ENCODE measurements at places on chromosomes 13 and 19.

DNA sequence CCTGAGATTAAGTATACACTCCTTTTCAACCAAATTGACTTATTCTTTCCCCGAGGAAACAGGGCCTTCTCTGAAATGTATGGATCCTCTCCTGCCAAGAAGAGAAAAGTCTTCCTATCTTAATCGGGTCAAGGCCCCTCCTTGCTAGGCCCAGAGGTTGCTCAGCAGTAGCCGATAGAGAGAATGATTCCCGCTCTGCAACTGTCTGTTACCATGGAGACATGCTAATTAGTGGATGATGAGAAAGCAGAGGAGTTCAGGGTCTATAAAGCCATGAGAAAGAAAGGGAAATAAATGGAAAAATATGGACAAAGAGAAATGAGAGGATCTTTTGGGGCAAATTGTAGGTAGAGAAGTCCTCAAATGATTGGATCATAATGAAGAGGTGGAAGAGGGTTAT is 103.5 kb downstream of the POU4F1 start:
- DNase-seq, result no peak

- no peak for DNase-seq
Measured at GRCh38 chr13:37306778-37307544, 201.5 kb upstream of the CSNK1A1L start.

DNA sequence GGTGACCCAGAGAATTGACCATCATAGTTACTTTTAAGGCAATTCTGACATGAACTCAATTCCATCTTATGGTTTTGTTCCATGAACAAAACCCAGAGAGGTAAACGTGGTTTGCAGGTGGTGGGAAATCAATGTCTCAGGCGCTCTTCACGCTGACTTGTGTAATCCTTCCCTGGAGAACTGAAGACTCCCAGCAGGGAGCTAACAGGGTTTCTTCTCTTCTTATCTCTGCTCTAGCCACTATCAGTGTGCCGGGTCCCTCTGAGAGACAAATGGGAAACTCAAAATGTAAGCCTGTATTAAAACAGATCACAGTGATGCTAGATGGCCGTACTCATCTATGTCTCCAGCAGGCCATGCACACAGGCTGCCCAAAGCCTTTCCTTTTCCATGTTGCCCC is 57.6 kb upstream of the ARGLU1 start:
- DNase-seq, result no peak

GRCh38 chr19:27657271-27658051 is 1555.5 kb downstream of the UQCRFS1 start:
- no peak for DNase-seq

- DNase-seq, result no peak
Measured at GRCh38 chr19:32458500-32459123, 53.0 kb downstream of the DPY19L3 start.

- DNase-seq, result no peak
Measured at GRCh38 chr13:44046428-44046827, 166.7 kb downstream of the LACC1 start.

DNA sequence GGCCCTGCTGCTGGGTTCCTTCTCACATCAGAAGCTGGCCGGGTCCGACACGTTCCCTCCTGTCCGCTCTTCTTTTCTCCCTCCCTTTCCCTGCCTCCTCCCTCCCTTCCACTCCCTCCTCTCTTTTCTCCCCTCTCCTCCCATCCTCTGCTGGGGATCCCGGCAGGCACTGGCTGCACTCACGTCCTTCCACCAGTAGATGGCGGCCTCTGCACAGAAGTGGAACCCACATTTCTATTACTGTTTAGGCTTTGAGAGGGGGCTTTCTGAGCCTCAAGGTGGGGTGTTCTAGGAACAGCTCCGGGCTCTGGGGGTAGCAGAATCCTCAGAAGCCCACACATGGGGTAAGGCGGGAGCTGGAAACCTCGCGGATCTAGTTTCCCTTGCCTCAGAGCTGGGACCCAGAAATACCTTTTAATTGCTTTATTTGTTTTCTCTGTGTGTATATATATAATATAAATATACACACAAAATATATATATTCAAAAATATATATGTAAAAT is 294.2 kb downstream of the ZNF536 start:
- peak; percentile 86 for DNase-seq

DNA sequence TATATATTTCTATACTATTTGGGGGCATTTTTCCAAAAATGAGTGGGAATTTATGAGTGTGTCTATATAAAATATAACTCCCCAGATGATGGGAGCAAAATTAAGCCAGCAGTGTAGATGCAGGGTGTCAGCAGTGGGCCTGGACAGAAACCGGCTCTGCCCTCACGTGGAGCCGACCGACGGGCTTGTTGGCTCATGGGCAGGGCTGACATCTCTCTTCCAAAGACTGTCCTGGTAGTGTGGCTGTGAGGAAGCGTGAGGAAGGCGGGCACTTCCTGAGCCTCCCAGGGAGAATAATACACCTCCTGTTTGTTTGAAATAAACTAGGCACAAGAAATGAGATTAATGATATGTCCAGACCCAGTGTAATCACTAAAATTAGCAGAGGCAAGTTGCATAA is 206.5 kb downstream of the TEX29 start:
- DNase-seq, result no peak

DNA sequence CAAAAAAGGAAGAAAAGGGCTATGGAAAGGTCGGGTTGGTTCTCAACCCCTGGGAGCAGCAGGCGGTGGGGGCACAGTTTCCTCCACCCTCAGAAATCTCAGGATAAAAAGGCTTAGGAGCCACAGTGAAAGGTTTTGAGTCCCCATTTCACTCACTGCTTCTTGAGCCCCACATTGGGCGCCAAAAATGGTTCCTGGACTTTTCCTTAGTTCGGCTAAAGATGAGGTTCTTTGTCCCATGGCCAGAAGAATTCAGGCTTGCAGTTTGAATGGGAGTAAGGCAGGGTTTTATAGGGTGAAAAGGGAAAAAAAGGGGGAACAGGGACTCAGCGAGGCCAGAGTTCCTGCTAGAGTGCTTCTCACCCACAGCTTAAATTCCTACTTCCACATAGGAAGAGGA is 179.5 kb downstream of the GGACT start:
- DNase-seq, result no peak

DNA sequence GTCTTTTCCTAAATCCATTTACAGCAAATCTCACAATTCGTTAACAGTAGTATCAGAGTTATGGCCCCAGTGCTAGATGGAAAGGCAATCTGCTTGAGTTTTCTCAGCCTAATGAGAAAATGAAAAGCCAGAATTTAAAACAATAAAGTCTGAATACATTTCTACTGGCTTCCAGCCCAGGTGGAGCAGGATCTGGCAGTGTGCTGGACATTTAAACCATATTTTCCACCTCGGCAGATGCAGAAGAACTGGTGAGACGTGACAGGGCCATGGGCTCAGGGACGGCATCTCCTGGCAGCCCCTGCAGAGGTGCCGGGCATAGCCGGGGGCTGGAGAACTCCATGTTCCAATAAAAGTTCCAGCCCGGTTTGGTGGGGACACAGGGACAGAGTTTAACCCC is 7.1 kb downstream of the SMIM7 start:
- DNase-seq, result no peak

DNA sequence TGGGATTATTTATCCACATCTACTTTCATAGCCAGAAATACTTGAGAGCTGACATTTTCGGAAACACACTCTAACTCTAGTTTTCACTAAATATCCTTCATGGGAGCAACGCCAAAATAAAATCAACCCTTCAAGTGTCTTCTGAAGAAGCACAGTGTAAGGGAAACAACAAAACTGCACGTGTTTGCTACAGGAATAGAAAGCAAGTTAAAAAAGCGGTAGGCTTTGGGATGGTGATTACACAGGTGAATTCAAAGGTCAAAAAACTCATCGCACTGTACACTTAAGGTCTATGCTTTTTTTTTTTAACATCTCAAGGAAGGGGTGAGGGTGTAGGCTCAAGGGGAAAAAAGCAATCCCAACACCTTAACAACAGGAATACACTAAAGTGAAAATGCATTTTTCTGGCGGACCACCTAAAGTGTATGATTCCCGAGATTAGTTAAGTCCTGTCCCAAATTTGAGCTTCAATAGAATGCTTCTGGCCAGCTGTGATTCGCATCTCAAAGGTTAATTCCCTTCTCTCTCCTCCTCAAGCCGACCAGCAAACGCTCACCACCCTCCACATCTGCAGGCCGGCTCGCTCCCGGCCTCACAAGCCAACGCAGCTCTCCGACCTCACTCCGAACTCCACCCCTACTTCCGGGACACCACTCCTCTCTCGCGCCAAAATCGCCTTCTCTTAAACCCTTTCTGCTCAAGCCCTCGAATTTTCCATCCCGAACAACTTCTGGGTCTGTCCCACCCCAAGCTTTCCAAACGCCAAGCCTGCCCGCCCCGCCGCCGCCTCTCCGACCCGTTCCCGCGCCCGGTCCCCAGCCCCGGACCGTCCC is 1.1 kb downstream of the ARGLU1 start:
- DNase-seq, result peak; percentile 53

- DNase-seq, result no peak
Measured at GRCh38 chr13:92827503-92827902, 399.1 kb upstream of the GPC6 start.

GRCh38 chr13:114123448-114123847 is 9.0 kb downstream of the RASA3 start:
- DNase-seq, result no peak

DNA sequence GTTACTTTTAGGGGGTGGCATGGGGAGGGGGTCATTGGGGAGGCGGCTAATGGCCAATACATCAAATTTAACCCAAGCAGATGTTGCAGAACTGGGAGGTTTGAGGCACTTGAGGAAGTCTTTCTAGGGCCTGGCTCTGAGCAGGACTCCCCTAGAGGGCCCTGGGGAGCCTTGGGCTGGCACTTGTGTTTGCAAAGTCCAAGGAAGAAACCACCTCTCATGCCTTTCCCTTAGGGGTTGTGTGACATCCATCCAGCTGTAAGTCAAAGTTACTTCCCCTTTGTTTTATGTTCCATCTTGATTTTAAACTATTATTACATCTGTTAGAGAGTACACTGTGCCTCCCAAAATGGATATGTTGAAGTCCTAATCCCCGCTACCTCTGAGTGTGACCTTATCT is 159.9 kb downstream of the KATNAL1 start:
- DNase-seq, result no peak

- DNase-seq, result no peak
Measured at GRCh38 chr13:99295488-99296252, 11.5 kb downstream of the GPR183 start.

DNA sequence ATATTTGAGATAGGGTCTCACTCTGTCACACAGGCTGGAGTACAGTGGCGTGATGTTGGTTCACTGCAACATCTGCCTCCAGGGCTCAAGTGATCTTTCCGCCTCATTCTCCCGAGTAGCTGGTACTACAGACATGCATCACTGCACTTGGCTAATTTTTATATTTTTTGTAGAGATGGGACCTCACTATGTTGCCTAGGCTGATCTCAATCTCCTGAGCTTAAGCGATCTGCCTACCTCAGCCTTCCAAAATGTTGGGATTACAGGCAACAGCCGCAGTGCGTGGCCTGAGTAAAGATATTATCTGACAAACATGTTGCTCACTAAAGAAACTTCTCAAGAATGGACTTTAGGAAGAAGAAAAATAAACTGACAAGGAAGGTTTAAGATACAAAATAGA is 125.4 kb upstream of the ABCC4 start:
- DNase-seq, result no peak

GRCh38 chr19:14517446-14517839 is 754 bp downstream of the DNAJB1 start:
- DNase-seq, result no peak

DNA sequence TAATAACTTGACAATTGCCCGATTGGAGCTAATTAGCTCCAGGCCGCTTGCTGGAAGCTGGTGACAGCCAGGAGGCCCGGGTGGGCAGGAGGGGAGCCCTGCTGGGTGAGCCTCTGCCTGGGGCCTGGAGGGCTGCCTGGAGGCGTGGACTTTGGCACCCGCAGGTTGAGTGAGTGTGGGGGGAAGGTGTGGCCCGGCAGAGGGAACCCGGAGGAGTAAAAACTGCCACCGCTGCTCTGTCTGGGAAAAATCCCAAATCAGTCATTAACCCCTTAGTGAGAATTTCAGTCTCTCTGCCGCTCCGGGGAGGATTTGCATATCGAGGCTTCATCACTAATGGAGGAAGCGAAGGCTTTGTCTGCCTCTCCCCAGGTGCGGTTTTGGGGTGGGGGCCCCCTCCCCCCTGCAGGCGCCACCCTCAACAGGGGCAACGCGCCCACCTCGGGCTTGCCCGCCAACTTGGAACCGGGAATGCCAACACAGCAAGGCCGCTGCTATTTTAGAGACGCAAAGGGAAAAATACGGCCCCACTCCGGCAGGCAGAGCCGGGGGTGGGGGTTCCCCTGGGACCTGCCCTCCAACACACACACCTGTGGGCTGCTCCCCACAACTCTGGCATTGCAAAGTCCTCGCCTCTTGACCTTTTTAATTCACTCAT is 6.2 kb downstream of the EFNA2 start:
- DNase-seq, result no peak

DNA sequence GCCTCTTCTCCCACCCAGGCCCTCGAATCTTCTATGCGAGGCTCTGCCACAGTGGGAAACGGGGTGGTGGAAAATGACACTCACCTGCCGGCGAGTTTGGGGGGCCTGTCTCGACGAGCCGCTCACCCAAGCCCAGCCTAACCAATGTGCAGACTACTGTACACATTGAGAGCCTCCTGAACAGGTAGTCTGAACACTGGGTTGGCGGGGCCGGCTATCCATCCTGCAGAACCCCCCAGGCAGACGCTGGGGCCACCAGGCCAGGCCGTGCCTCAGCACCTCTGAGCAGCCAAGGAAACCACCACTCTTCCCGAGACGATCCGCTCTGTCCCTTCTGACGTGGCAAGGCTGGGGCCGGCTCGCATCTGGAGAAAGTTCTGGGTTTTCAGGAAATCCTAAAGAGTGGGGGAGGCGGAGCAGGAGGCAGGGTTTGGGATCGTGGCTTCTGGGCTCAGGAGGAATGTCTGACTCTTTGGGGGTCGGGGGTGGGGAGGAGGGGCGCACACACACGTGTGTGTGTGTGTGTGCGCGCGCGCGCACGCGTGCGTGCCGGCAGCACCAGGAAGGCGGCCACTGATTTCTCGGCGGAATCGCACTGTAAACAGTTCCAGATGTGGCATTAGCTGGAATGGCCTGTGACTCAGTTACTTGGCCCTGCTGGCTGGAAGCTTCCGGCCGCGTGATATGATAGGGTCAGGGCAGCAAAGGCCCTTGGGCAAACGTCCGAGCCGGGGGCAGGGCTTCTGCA is 18.5 kb downstream of the TMED1 start:
- DNase-seq, result no peak

DNA sequence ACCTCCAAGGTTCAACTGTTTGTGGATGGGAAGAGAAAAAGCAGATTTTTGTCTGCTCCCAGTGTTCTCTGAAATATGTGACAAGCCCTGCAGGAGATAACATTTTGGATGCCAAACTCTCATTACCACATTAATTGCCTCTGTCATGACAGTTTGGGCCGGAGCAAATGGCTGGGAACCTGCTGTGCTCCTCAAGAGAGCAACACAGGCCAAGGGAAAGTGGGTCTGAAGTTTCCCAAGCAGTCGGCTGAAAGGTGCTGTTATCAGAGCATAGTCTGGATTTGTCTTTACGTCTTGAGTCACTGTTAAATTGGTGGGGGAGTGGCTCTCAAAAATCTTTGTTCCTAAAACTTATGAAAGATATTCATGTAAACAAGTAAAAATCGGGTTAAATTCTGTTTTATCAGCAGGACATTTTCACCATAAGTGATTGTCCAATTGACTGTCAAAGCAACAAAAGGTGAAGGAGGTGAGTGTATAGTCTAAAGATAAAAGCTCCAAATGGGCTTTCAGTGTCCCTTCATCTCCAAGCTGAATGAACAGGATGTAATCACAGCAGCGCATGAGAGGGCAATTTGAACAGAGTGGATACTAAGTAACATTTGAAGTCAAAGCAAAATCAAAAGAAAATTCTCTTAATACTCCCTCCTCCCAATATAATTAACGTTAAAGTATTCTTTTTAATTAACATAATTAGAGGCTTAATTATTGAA is 844.8 kb downstream of the PCDH17 start:
- DNase-seq, result peak; percentile 5

Data from H1 (cell line).